ENCODE measurements at places on chromosomes 6 and 20.

- DNase-seq = no peak
These were observed 45.5 kb downstream of the E2F3 start for GRCh38 chr6:20447157-20447556.

DNA sequence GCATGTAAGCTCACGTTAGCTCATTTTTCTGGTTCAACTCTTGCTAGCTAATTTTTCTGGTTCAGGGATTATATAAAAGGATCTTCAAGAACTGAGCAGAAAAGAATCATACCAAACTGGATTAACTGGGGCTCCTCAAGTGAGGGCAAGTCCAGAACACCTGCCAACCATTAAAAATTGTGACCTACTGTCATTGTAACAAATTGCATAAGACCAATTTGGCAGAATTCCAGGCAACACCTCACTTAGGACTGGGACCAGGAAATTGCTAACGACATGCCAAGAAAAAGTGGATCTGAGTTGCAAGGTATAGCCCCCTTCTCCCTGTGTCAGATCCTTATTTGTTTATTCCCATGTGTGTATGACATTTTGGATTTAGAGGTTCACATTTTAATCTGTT lies 216.6 kb downstream of the HIVEP2 start:
- no peak for DNase-seq

- no peak for DNase-seq
These were observed 59.3 kb downstream of the TBC1D7 start for GRCh38 chr6:13268913-13269518.

DNA sequence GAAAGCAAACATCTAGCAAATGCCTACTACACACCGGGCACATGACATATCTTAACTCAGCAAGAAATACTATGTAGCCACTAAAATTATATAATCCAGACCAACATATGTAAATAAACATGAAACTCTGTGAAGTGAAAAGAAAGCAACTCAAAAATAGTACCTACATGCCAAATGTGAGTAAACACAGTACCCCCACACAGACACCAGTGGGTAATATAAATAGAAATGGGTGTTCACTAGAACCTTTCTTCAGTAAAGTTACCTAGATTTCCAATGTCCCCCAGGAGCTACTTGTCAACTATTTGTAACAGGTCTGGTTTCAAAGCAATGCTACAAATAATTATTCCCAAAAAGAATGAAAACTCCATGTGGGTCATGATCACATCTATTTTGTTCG lies 25.5 kb downstream of the TRERF1 start:
- no peak for DNase-seq

All from central memory CD4-positive, alpha-beta T cell (primary cell).